ENCODE measurements at places on chromosomes 3 and 15.

DNA sequence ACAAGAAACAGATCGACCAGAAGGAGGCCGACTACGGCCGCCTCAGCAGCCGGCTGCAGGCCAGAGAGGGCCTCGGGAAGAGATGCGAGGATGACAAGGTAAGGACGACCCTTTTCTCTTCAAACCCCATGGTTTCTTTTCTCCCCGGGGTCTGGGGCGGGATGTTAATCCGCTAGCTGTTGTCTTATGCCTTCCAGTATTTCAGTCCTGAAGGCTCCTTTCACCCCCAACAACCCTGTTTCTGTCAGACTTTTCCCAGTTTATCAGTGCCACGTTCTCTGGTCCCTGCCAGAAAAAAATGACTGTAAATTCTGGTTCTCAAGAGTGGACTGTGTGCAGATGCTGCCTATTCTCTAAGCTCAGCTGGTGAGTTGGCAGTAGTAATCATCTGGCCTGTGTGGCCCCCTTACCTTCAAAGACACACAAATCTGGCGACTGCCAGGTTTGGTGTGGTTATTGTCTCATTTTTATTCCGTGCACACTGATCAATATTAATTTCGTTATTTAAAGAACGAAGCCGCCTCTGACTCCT is 806 bp downstream of the GOLM2 start:
- DNase-seq: no peak

GRCh38 chr15:91114301-91114700 is 14.2 kb downstream of the SV2B start:
- no peak for DNase-seq

DNA sequence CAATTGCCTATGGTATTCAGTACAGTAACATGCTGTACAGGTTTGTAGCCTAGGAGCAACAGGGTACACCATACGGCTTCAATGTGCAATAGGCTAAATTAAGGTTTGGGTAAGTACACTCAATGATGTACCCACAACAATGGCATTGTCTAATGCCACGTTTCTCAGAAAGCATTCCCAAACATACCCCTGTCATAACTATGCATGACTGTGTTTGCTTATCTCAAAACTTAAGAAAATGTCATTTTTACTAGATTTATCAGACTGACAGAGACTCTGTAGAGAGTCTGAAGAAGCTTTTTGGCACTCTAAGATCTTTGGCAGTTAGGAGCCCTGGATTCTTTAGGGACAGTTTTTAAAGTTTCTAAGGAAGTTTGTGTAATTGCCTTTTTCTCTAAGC is 59.9 kb downstream of the MECOM start:
- no peak for DNase-seq

GRCh38 chr3:146491303-146491702 is 21.9 kb upstream of the PLSCR2 start:
- DNase-seq: no peak

- DNase-seq: no peak
Measured at GRCh38 chr3:130900959-130901358, 7.1 kb downstream of the ATP2C1 start.

GRCh38 chr15:69656271-69657030 is 203.8 kb downstream of the RPLP1 start:
- no peak for DNase-seq

DNA sequence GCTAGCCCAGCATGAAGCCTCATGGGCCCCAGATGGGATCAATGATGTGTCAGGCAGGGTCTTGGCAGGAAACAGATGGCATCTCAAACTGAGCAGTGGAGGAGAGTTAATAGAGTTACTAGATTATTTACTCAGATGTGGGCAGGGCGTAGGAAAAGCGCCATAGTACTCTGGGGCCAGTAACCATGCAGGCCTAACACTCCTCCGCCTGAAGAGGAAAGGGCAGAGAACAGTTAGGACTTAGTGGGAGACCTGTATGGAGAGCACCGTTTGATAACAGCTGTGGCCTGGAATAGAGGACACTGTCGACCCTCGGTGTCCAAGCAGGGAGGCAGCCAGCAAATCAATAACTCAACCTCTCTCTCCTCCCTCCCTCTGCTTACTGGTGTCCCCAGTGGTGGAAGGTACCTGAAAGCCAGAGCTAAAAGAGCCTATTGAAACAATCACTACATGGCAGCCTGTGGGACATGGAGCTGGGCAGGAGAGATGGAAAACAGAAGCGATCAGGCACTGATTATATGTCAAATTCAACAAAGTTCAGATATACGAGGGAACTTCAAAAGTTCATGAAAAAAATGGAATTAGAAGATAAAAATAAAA is 111.4 kb upstream of the CCNL1 start:
- DNase-seq: no peak

DNA sequence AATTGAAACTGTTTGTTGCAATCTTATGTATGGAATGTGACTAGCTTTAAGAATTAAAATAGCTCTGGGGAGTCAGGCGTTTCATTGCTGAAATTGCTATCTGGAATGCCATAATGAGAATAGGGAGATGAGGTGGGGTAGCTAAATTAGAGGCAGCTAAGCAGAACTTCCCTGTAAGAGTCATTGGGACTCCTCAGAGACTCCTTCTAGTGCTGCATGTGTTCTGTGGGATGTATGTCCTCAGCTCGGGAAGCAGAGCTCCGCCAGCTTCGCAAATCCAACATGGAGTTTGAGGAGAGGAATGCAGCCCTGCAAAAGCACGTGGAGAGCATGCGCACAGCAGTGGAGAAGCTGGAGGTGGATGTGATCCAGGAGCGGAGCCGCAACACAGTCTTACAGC is 57.4 kb downstream of the HMG20A start:
- DNase-seq: no peak

DNA sequence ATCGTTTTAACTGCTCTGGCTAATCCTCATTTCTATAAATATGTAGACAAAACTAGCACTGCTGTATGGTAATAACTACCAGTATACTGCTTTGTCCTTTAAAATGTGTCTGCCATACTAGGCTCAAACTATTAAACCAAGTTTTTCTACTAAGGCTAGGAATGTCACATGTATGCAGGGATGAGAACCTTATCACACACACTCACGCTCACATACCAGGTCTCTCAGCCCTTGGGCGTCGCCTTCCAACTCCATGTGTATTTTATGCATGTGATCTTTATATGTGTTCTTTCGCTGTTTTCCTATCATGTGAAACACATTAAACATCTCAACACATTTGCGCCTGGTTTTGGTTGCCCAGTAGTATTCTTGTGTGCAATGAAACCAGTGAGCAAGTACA is 32.6 kb downstream of the ATP2C1 start:
- no peak for DNase-seq

GRCh38 chr3:125186261-125186787 is 26.2 kb downstream of the SLC12A8 start:
- DNase-seq: peak; percentile 73

GRCh38 chr3:108472001-108472591 is 38.3 kb downstream of the MYH15 start:
- no peak for DNase-seq

DNA sequence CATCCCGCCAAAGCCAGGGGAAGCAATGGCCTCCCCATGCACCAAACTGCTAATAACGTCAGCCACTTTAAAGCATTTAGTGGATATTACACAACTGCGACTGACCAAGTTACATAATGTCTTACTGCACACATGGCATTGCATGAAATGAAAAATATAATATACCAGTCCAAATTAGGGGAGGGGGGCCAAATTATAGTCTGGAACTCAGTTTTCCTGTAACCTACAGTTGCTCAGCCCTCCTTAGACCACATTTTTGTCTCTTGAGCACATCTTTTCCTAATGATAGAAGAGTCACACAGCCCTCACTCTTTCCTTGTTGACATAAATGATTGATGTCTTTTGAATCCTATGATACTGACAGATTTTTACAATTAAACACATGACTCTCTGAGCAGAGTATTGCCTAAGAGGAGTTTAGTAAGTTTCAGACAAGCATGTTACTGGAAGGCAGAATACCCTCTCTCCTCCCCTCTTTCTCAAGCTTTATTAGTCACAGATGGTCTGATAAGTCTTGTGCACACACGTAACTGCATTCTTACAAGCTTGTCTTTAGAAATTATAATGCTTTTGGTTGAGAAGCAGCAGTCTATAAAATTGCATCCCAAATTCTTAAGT is 1.1 kb upstream of the PLD1 start:
- no peak for DNase-seq

DNA sequence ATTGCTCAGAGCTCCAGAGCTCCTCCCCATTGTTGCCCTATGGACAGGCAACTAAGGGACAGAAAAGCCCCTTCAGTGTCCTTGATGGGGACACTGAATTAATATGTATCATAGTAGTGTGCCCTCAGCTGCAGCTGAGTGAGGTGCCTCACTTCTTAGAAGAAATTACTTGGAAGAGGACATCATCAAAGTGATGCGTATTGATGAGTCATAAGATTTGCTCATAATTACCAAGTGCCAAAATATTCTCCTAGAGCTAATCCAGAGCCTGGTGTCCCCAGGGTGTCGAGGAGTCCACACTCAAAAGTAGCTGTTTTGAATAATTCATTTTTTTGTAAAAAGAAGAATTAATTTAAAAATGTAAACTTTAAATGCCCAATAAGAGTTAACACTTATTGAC is 200.7 kb upstream of the SEMA6D start:
- no peak for DNase-seq

DNA sequence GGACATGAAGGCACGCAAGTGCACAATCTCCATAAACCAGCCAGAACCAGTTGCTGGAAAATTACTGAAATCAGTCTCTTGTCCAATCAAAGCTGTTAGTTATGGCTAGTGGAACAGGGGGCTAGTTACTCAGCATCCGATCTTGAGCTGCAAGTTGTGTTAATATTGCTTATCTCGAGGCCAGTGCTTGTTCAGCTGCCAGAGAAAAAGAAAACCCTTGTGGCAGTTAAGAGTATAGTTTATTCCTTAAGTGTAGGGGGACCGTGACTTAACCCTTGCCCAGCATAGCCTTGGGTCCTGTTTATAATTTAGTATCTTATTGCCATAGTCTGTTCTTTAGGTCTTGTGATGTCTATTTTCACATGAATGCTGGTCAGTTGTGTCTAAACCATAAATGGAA is 268.5 kb downstream of the CD47 start:
- no peak for DNase-seq

- no peak for DNase-seq
Measured at GRCh38 chr15:73782344-73782959, 29.3 kb upstream of the INSYN1 start.

GRCh38 chr3:123385001-123385401 is 63.9 kb downstream of the ADCY5 start:
- DNase-seq: no peak

- no peak for DNase-seq
Measured at GRCh38 chr15:75594276-75594675, 15.2 kb upstream of the PTPN9 start.

DNA sequence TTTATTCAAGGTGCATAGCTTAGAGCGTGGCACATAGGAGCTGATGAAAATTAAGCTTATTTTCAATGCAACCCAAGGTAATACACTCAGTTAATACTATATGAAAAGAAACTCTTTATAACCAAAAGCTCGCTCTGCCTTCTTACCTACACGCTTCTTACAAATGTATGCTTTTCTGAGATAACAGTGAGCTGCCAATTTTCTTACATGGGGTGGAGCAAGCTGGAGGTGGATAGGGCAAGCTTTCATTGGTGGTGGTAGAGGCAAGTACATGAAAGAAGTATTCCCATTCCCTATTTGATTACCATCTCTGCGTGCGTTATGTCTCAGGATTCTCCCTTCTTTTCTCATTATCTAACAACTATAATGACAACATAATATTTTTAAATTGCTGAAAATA is 8.9 kb downstream of the DZIP3 start:
- DNase-seq: no peak

DNA sequence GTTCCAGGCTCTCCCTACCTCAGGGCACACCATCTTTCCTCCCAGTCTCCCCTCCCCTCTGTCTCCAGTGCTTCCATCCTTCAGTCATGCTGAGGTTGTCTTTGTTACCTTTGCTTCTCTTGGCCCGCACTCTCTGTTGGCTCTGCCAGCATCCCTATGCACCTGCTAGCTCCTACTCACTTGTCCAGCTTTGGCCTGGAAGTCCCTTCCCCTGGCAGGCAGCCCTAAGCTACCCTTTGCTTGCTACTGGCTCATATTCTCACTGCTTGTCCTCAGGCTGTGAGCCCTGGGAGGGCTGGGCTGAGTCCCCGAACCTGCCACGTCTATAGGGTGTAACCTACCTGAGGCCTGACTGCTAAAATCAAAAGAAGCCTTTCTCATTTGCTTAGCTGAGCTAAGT is 122.7 kb downstream of the PGPEP1L start:
- no peak for DNase-seq

GRCh38 chr3:77535116-77535515 is 495.2 kb downstream of the ROBO2 start:
- no peak for DNase-seq

GRCh38 chr3:73144276-73144675 is 82.8 kb downstream of the EBLN2 start:
- DNase-seq: no peak

DNA sequence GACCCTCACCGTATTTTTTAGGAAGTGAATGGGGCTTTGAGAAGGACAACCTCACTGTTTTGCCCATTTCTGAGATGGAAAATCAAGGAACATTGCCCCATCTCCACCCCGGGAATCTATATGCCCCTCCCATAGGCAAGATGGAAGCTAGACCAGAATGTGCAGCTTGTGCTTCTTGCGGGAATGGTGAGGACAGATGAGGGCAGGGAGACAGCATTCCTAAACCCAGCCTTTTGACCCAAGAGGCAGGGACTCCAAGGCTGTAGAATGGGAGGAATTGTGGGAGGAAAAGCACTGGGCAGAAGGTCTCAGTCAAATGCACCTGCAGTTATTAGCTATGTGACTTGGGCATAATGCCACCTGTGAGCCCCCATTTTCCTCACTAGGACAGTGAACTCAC is 66.9 kb downstream of the SMAD3 start:
- DNase-seq: no peak

DNA sequence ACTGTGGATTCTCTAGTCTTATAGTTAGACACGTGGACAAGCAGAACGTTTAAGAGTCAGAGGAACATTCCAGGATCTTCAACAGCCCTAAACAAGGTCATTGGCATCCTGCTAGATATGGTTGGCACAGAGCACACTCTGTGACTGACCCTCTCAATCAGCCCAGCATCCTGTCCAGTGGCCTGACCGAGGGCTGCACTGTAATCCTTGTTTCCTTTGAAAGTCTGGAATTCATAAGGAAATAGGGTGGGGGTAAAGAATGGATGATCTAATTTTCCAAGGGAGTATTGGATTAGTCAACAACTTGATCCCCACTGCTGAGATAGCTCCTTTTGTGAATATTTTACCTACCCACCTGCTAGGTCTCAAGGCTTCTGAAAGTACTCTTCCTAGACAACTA is 94.5 kb upstream of the DLG1 start:
- DNase-seq: no peak

- no peak for DNase-seq
Measured at GRCh38 chr15:42672444-42672843, 64.5 kb downstream of the CDAN1 start.

- DNase-seq: peak; percentile 10
Measured at GRCh38 chr3:6799264-6799915, 61.5 kb upstream of the GRM7 start.

GRCh38 chr15:70556779-70557178 is 206.6 kb downstream of the UACA start:
- no peak for DNase-seq

DNA sequence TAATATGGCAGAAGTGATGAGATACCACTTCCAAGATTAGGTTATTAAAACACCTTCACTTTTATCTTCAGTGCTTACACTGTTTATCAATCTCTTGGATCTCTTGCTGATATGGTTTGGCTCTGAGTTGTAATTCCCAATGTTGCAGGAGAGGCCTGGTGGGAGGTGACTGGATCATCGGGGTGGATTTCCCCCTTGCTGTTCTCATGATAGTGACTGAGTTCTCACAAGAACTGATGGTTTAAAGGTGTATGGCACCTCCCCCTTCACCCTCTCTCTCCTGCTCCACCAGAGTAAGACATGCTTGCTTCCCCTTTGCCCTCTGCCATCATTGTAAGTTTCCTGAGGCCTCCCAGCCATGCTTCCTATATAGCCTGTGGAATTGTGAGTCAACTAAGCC is 11.8 kb downstream of the GOLIM4 start:
- no peak for DNase-seq

Data from GM12864 (cell line).